ENCODE measurements at places on chromosomes 3 and 15. TPM values are rescaled to one million over a fixed set of nuclear protein-coding genes. Genes with fewer than 3 reads are reported as not detected.

The LIPH gene
- total RNA-seq: not detected

The ITIH1 gene
- not detected for total RNA-seq

The CACNA2D3 gene
- not detected for total RNA-seq

The CCDC14 gene
- total RNA-seq: 48.4 TPM

The TMIE gene
- total RNA-seq: 0.53 TPM

The LTK gene
- total RNA-seq: 2.8 TPM

The HTR3C gene
- total RNA-seq: not detected

The TNNC1 gene
- total RNA-seq: 2.0 TPM

The KBTBD8 gene
- 9.8 TPM for total RNA-seq

The GYG1 gene
- 17.1 TPM for total RNA-seq

The WDR93 gene
- not detected for total RNA-seq

The SLC7A14 gene
- total RNA-seq: not detected

The REC114 gene
- not detected for total RNA-seq

The MAN2A2 gene
- total RNA-seq: 121 TPM

The ADGRG7 gene
- total RNA-seq: not detected

The UROC1 gene
- not detected for total RNA-seq
